Suprapubic skin (tissue), 4 donors: ENCODE measurements at places on chromosomes 16 and 17.
A peak's percentile ranks its signal among the peaks of the same experiment; 100 is the strongest.

DNA sequence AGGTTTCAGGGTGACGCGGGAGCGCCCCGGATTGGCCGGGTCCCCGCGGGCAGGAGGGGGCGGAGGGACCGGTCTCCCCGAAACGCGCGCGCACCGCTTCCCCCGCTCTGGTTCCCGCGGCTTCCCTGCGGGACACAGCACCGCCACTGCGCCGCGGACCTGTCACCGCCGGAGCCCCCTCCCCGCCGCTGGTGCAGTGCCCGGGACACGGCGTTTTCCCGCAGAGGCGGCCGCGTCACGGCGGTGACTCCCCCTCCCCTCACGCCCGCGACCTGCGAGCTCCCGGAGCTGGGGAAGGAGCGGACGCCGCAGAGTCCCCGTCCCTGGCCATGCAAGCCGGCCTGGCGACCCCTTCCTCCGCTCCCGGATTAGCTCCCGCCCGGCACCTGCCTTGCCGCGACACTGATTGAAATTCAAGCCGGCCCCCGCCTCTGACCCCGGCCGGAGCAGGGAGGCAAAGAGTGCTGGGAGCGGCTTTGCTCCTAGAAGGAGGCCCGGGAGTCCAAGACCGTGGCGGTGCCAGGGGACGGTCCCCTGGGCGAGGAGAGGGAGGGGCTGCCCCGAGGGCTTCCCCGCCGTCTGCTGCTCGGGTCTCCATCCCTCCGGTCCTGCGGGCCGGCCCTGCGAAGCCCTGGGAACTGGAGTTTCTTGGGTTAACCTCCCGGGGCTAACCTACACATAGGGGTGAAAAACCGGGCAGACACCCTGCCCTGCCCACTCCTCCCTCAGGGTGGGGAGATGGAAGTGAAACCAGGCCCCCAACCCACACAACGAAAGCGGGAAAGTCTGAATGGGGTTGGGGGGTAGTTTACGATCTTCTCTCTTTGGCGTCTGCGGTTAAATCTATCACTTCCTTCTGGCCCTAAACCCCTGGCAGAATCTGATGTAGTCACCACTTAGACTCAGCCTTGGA is 1.0 kb downstream of the RHBDL3 start:
- no peak for DNase-seq

- DNase-seq = no peak
These were observed 77.4 kb upstream of the CCL2 start for GRCh38 chr17:34177642-34178041.

DNA sequence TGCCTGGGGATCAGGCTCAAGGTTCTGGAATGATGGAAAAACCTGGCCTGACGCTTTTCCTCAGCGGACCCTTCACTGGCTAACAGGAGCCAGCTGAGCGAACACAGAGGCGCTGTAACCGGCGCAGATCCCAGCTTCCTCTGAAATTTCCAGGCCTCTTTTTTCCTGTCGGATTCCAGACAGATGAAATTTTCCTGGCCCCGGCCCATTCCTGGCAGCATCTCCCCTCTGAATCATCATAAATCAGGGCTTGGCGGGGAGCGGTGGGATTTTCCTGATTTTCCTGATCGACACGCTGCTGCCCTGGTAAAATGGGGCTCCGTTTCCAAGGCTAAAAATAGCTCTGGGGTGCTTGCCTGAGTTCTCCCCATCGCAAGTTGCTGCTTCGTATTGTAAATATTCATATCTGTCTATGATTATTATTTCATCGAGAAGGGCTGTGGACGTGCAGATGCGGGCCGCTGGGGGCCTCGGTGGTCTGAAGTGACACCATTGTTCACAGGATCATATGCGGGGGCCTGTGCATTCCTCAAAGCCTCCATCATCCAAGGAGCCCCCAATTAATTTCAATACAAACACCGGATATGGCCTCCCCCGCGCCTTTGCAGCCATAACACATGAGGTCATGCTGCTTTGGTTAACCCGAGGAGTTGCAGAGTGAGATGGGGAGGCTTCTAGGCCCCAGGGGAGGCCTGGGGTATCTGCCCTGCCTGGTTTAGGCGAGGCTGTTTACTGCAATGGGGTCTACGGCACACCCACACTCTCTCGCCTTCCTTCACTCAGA is 45.8 kb upstream of the ETV4 start:
- peak; percentile 89 for DNase-seq

- no peak for DNase-seq
These were observed 118.8 kb downstream of the WWOX start for GRCh38 chr16:78218279-78218678.

- no peak for DNase-seq
These were observed 580.2 kb downstream of the CDH11 start for GRCh38 chr16:64541621-64542020.

GRCh38 chr17:58303971-58304749 is 23.4 kb upstream of the MPO start:
- DNase-seq = no peak

GRCh38 chr16:76389126-76389525 is 111.9 kb downstream of the CNTNAP4 start:
- no peak for DNase-seq

GRCh38 chr16:66474750-66475199 is 47.7 kb downstream of the BEAN1 start:
- no peak for DNase-seq

DNA sequence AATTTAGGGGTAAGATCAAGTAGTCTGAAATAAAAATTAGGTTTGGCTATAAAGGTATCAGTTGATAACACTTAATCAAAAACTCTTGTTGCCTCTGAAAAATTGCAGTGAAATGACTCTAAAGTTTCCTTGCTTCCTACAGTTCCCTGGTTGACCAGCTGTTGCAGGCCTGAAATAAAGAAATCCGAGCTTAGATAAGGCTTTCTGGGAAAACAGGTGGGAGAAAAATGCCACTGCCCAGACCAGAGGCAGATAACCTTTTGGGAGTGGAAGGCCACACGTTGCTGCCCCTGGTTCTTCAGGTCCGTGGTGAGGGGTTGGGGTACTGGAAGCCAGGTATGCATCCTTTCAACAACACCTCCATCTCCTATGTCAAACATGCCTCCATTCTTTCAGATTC is 111.3 kb downstream of the HS3ST3A1 start:
- DNase-seq = no peak

- DNase-seq = no peak
These were observed 32.1 kb upstream of the SMURF2 start for GRCh38 chr17:64694207-64694606.

DNA sequence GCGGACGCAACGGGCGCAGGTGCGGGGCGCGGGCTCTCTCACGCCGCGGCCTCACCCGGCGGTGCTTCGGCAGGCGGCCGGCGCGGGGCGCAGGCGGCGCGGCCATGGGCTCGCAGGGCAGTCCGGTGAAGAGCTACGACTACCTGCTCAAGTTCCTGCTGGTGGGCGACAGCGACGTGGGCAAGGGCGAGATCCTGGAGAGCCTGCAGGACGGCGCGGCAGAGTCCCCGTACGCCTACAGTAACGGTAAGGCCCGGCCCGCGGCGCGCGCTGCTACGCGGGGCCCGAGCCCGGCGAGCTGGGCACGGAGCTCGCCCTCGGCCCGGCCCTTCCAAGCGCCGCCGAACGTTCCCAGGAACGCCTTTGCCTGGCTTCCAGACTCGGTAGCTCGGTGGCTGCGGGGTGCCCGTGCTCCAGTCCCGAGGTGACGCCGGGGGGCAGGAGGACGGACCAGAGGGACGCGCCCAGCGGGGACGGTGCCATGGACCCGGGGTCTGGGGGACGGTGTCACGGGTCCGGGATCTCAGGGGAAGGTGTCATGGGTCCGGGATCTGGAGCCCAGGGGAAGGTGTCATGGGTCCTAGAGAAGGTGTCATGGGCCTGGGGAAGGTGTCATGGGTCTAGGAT is 435 bp downstream of the RAB40C start:
- DNase-seq = no peak

DNA sequence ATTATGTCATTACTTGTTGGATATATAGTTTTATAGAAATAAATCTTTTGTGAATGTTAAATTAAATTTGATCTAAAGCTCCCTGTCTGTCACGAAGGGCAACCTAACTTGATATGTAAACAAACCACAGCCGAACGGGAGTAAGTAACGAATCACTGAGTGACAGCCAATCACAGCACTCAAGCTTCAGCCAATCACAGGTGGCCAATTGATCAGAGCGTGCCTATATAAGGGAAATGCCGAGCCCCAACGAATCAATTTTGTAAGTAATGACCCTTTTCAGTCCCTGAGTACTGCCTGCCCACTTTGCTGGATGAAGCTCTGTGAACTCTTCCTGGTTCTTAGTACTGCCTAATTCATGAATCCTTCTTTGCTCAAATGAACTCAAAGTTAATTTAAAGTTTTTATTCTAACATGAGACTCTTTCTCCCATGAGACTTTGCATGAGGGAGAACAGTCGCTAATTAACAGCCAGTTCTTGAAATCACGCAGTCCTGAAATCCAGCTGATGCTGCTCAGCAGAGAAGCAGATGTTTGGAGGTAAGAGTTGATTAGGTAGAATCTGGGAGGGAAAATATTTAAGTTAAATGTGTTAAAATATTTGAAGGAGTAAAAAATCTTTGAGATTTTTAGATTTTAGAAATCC is 302.2 kb downstream of the CNTNAP4 start:
- no peak for DNase-seq

DNA sequence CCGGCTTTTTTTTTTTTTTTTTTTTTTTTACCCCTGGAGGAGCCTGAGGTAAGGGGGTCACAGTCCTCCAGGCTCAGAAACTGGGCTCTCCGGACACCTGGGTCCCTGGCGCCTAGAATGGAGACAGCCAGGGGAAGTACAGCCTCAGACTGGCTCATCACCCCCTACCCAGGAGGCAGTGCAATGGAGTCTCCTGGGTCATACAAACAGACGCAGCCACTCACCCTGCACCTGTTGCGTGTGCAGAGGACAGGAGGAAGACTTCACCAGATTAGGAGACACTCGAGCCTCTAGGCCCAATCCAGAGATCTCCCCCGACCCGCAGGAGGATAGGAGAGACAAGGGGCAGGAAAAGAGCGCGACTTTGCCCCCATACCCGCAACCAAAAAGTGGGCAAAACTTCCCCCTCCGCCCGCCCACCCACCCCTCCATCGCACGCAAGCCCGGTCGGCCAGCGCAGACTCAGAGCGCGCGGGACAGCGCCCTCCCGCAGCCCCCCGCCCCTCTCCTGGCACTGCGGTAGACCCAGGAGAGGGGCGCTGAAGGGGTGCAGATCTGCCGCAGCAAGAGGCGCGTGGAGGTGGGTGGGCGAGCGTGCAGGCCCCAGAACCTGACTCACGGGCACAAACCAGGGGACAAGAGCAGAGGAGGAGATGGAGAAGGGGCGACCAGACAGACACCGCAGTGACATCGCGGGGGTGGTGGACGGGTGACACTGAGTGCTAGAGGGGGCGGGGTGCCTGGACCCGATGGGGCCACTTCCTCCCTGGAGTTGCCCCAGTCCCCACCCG is 900 bp downstream of the HAP1 start:
- no peak for DNase-seq

DNA sequence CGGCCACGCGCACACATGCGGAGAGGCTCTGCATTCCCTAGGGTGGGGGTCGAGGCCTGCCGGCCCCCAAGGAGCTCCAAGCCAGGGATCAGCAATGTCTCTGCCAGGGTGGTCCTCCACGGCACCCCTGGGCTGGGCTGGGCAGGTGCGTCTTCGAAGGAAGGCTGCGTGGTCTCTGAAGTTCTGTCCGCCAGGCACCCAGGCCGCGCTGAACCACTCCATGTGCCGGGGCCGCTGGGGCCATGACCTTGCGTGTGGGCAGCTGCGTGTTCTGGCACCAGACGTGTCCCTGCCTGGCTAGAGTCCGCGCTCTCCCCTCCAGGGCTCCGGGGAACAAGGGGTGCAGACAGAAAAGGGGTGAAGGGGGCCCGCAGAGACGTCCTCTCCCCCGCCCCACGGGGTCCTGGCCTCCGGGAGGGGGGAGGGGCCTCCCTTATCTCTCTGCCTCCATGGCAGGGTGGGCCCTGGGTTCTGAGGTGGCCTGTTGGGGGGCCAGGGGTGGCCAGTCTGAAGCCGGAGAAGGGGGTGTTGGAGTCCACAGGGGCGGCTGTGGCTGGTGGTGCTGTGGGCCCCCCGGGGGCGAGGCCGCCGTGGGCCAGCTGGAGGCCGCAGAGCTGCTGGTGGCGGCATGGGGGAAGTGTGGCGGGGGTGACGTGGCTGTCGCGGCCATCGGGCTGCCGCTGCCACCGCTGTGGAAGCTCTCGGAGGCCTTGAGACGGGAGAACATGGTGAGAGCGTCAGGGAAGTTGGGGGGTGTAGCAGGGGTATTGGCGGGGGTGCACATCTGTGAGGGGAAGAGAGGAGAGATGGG is 5.3 kb downstream of the UBALD1 start:
- no peak for DNase-seq

GRCh38 chr17:66667090-66667489 is 167.8 kb upstream of the CACNG5 start:
- DNase-seq = no peak

DNA sequence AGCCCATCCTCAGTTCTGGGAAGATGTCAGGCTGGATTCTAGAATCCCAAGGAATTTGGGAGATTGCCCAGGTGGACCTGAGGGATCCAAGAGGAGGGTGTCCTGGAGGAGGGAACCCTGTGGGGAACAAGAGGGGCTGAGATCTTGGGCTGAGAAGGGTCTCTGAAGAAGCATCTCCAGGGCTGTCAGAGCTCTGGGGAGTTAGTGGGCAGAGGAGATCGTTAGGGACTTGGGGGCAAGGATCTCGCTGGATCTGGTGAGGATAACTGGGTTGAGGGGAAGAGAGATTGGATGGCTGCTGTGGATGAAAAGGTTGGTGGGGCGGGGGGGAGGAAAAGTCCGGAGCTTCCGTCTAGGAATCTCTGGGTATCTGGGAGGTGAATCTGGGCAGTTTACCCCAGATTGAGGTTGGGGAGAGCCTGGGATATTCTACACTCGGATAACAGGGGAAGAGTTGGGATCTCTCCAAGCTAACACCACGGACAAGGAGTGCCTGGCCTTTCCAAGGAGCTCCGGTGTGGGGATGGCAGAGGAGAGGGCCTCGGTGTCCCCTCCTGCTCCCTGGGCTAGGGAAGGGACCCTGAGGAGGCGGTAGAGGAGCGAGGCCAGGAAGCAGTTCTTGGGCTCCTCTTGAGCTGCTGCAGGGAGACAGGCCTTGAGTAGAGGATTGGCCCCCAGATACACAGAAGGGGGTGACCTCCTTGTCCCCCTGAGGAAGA is 1.7 kb downstream of the FBXL19 start:
- no peak for DNase-seq

DNA sequence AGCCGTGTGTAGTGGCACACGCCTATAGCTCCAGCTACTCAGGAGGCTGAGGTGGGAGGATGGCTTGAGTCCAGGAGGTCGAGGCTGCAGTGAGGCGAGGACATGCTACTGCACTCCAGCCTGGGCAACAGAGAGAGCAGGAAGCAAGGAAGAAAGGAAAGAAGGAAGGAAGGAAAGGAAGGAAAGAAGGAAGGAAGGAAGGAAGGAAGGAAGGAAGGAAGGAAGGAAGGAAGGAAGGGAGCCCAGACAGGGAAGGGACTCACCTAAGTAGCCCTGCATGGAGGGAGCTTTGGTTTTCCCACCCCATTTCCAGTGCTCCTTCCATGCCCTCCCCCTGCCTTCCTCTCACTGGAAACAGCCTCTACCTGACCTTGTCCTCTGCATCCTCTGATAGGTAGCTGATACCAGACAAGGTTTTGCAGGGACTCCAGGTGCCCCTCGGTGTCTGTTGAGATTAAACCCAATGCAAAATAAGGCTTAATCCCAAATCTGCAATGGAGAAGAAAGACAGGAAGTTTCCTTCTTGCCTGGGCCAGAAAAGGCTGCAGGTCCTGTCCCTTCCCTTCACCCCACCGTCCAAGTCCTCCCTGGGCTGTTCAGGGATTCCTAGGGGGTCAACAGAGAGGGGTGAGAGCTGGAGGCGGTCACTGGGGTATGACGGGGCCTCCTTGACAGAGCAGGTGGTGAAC is 21.5 kb upstream of the CA4 start:
- DNase-seq = peak; percentile 28
